ENCODE measurements at places on chromosomes 3 and 15.

GRCh38 chr3:156888576-156888975, 62.4 kb downstream of the LEKR1 start:
- DNase-seq = no peak

DNA sequence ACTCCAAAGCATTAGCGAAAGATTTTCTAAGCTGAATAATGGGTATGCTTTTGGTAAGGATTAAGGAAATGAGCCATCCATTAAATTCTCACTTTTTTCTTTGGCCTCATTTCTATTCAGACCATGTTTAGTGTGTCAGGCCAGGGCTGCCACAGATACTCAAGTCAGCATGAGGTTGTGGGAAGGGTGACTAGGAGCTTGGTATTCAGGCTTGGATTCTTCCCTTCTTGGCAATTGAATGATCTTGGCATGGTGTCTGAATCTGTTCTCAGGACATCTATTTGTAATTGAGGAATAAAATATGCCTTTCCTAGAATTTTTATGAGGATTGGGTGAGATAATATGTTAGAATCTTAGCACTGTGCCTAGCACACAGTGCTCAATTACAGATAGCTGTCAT, 11.2 kb downstream of the CCNB2 start:
- DNase-seq = no peak

DNA sequence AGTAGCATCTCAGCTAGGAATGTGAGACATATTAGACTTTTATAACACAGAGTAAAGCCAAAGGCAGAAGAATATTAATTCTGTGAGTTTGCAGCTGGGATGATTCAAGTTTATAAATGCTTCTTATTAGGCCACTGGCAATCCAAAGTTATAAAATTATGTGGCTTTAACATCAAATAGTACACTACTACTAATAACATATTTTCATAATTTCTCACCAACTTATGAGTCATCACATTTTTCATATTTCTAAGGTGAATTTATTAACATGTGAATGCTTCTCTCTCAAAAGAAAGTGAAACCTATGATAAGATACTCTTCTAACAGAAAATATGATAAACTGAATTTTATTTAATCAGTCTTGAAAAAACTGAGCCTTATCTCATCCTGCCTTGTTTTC, 1348.2 kb upstream of the ALCAM start:
- DNase-seq = no peak

GRCh38 chr3:156859578-156859977, 33.4 kb downstream of the LEKR1 start:
- DNase-seq = no peak

DNA sequence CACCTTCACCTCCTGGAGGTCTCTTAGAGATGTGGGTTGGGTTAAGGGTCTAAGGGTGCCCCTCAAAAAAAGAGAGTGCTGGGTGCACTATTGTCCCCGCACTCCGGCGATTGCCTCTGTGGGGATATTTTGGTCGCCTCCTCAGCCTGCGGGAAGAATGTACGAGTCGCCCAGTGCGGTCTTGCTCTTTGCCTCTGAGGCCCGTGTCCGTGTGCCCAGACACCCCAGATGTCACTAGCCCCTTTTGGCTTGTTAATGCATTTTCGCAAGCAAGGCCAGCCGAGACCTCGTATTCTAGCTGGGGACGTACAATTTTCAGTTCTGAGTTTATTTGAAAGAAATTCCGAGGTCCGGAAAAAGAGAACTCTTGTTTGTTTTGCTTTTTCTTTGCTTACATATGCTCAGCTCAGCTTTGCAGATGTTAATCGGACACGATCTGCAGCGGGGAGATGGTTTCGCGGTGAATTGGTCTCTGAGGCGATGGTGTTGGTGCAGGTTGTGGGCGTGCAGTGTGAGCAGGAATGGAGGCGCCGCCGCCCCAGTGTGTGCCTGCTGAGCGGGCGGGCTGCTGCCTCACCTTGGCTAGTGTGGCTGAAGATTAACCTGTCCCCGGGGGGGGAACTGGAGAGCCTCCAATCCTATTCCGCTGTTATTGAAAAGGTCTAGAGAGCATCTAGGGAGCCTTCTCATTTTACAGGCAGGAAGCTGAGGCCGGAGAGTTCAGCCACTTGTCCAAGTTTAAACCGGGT, 1.4 kb downstream of the ST6GAL1 start:
- DNase-seq = no peak

GRCh38 chr3:16467393-16467792, 46.1 kb downstream of the RFTN1 start:
- DNase-seq = no peak

GRCh38 chr3:50570508-50571279, 1.4 kb downstream of the HEMK1 start:
- no peak for DNase-seq

GRCh38 chr3:6680119-6680806, 180.7 kb upstream of the GRM7 start:
- DNase-seq = no peak

Data from NCI-H187 treated with DMSO at 0.1 percent for 48 hours (cell line).